Right ventricle myocardium inferior (tissue), 1 donor: ENCODE measurements at places on chromosomes 7 and 10.
A peak's percentile ranks its signal among the peaks of the same experiment; 100 is the strongest.

- peak; percentile 85 for DNase-seq
Measured at GRCh38 chr10:33336582-33337325, 2.3 kb upstream of the NRP1 start.

- DNase-seq = no peak
Measured at GRCh38 chr10:49605939-49606509, 4.1 kb upstream of the SLC18A3 start.

GRCh38 chr7:156028521-156028920 lies 216.3 kb upstream of the SHH start:
- no peak for DNase-seq

- no peak for DNase-seq
Measured at GRCh38 chr10:97222326-97222961, 36.7 kb upstream of the SLIT1 start.

DNA sequence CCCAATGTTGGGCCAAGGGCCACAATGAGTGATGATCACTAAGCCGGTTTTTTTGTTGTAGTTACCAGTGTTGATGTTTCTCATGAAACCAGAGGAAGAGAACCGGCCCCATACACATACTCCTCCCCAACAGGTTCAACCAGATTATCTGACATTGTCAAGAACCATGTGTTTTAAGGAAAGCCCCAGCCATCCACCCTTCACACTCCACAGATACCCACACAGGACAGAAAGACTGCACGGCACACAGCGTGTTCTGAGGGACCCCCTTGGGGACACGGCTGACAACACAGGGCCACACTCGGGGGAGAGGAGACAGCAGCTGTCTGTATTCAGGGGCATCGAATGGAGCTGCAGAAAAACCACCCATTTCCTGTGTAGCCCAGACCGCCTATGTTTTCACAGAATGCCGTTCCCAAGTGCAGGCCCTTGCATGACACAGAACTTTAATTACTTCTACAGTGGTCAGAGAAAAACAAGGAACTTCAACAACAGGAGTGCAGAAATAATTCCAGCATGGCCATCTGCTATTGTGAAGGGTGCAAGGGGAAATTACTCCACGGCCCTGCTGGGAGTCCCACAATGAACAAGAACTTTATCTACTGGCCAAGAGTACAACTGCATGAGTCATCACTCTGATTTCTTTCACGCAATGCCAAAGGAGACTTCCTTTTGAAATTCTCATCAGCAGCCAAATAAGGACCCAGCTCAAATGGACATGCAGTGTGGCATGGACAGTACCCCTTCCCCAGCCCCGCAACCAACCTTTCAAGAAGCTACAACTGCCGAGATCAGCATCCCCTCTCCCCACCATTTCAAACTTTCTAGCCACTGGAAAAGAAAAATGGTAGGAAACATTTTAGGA lies 2.3 kb downstream of the KLF6 start:
- DNase-seq = no peak

DNA sequence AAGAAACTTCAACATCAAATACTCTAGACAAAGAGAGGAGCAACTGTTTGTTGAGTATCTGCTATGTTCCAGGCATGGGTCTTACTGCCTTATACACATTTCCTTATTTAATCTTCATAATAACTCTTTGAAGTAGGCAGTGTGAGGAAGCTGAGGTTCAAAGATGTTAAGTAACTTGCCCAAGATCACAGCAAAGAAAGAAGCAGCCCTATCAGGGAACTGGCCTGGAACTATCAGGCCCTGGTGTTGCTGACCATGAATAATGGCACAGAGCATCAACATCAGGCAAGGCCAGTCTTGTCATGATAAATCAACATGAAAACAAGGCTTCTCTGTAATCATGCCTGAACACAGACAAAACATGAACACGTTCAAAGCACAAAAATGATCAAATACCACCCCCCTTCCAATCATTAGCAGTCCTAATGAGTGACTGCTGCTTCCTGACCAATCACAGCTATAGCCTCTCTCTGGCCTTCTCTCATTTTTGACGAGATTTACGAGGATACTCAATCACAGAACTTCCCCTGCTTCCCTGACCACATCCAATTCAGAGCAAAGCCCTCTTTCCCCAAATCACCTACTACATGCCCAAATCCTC lies 2.3 kb downstream of the GSDME start:
- DNase-seq = no peak

GRCh38 chr7:45073786-45074527 lies 14.8 kb downstream of the NACAD start:
- DNase-seq = peak; percentile 80

DNA sequence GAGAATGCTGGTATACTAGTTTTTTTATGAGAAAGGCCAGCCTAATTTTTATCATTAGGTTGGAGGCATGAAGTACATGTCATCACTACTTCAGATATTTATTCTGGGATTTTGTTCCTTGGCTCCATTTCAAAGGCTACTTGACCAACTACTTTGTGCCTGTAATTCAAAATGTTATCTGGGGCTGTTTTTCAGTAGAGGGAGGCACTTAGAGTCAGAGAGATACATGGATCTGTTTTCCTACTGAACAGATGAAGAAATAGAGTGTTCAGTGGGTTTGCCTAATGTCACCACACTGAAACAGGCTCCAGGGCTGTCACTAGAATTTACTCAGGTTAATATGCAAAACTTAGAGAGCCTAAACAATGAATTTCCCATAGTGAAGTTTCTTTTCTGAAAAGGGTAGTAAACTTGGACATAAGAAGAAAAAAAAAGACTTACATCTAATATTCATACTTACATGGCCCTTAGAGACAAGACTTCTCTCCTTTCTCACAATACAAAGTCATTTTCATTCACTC lies 127.3 kb upstream of the ITGB1 start:
- no peak for DNase-seq

- no peak for DNase-seq
Measured at GRCh38 chr10:43043773-43044447, 33.0 kb upstream of the RET start.

DNA sequence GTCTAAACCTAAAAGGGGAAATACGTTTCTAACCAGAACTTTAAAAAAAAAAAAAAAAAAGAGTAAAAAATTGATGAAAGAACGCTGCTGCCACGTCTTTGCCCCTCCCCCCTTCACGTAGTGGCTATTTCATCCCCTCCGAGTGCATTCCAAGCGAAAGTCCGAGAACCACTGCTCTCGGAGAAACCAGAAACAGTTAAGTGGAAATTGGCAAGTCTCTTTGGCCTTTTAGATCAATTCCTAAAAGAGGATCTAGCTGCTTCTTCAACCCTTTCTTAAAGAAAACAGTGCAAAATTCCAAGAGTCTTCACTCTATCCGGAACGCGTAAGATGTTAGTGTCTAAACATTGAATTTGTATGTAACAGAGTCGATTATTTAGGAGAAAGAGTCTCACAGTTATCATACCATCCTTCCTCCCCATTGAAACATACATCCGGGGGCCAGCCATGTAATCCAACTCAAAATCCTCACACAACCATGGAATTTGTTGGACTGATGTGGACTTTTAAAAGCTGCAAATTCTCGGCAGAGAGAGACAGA lies 1.1 kb downstream of the P4HA1 start:
- DNase-seq = no peak

DNA sequence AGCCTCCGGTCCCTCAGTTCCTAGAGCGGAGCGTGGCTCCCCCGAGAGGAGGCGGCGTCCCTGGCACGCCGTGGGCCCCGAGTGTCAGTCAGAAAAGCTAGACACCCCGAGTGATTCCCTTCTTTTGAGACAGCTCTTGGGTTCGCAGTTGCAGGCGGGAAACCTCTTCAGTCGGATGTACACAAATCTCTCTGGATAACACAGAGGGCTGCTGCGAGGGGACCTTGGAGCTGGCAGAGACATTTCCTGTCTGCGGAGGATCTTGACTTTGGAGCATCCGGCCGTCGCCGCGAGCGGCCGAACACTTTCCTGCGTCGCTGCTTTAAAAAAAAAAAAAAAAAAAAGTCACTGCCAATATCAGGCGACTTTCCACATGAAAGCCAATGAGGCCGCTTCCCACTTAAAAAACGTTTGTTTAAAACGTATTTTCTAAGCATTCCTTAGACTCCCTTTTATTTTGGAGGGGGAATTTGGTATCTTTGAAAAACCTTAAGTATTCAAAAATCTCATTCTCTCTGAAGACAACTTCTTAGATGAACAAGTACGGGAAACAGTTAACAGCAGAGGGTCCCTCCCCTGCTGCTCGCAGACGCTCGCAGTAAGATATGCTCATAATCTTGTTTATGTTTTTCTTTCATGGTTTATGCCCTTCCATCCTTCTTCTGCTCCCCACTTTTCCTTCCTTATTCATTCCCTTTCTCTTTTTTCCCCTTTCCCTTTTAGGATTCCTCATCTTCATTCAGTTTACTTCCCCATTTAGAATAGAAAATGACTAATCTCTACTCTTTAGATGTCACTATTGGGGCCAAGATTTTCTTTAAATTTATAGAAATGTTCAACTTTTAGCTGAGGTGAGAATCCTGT lies 10.0 kb downstream of the HHEX start:
- DNase-seq = no peak

DNA sequence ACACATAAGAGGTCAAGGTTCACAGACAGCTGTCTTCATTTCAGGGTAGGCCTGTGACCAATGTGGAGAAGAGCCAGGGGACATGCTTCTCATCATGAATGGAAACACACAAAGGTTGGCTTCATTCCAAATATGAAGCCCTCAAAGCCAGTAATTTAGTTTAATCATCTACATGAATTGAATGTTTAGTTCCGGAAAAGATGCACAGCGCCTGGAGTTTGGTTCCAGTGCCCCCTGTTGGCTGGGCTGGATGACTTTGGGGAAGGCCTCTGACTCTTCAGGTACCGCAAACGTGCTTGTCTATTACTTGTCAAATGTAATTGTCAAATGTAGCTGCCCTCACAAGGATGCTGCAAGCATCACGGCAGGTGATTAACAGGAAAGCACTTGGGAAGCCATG lies 130.7 kb downstream of the ADRA2A start:
- DNase-seq = no peak

GRCh38 chr10:6780008-6780677 lies 200.1 kb upstream of the PRKCQ start:
- no peak for DNase-seq

GRCh38 chr10:83585686-83586085 lies 553.6 kb upstream of the GHITM start:
- DNase-seq = no peak

- no peak for DNase-seq
Measured at GRCh38 chr7:47724335-47724982, 142.5 kb upstream of the TNS3 start.

DNA sequence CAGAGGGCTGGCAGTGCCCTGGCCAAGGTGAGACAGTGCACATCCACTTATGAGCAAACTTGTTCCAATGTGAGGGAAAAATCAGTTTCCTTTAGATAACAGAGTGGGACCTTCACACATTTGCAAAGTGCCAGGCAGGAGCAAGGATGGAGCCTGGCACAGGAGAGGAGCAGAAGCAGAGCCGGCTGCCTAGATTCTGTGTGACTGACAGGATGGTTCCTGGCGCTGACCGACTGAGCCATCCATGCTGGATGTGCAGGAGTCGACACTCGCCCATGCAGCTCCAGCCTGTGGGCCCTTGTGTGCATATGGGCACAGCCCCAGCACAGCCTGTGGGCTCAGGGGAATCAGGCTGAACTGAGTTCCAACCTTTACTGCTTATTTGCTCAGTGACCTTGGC lies 346.5 kb downstream of the GRID1 start:
- no peak for DNase-seq

DNA sequence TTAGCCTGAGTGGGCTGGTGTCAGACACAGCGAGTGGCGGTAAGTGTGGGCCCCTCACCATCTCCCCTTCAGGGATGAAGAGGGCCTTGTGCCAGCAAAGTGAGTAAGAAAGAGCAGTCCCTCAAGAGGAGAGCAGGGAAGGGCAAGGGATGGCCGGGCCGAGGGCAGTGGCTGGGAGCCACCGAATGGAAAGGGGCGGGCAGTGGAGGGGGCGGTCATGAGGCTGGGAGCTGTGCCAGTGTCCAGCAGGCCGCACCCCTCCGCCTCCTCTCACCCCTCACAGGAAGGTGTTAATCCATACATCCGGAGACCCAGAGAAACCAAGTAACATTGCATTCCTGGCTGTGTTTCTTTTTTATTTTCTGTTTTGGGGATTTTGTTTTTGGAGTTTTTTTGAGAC lies 28.6 kb upstream of the RASGEF1A start:
- DNase-seq = no peak

- no peak for DNase-seq
Measured at GRCh38 chr10:96770987-96771386, 50.7 kb upstream of the PIK3AP1 start.

DNA sequence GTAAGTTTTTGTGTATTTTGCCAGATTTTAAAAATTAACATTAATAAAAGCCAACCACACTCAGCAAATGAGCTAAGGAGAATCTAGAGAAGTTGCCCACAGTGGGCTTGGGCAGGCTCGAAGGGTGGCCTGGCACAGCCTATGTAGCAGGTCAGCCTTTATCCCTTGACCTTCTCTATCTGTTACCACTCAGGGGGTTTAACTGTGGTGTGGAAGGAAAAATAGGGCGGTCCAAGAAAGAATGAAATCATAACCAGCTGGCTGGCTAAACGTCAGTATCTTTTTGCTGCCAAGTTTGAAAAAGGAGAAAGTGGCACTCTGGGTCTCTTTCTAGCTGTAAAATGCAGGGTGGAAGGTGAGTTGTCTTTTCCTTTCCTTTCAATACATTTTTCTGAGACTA lies 130.3 kb upstream of the ASAH2 start:
- DNase-seq = no peak

DNA sequence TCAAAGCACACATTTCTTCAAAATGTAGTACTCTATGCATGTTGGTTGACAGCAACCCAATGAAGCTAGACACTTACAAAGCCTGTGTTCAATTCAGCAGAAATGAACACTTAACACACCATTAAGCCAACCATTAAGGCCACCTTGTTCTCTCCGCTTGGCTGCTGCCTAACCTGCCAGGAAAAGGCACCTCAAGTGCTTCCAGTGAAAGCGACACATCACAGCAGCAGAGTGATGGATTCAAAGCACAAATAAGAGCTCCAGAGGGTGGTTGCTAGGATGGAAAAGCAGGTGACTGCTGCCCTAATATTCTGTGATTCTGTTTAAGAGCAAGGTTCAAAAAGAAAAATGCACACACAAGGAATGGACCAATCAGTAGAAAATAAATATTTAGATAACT lies 81.5 kb upstream of the GNAI1 start:
- DNase-seq = no peak
